Bone marrow (tissue), 2 donors: ENCODE measurements at places on chromosomes 11 and 22.

GRCh38 chr11:7982582-7983119 lies 4.5 kb upstream of the EIF3F start:
- DNase-seq = no peak

DNA sequence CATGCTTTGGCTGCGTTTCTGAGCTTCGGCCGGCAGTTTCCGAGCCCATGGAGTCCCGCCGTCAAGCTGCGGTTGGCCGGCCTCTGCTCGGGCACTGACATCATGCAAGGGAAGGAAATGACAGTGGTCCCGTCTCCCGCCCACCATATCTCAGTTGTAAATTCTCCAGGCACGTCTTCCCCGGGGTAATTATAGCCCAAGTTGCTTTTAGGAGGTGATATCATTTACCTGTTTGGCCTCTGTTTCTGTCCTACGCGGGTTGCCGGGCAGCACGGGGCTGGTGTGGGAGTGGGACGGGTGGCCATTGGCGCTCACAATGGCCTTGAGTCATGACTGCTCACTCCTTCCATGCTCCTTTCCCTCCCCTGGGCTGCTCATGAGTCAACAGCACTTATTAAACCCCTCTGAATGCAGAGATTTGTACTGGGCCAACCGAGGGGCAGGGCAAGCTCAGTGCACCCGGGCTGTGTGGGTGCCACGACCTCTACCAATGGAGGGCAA lies 4.2 kb upstream of the ANO1 start:
- no peak for DNase-seq

DNA sequence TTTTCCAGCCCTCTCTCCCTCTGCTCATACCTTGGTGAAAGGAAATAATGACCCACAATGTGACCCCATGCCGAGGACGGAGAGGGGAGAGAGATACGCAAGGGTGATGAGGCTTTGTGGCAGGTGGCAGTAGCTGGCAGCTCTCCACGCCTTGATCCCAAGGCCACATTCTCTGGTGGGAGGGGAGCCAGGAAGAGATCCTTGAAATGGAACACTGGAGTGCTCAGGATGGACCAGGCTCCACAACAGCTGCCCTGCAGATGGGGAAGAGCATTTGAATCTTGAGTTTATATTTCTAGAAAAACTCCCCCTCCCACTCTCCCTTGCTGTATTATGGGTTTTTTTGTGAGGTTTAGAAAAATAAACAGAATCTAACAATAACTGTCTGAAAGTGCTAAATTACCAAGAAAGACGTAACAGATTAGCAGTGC lies 61.6 kb upstream of the CDON start:
- no peak for DNase-seq

GRCh38 chr11:103537904-103538502 lies 428.8 kb downstream of the DYNC2H1 start:
- no peak for DNase-seq

DNA sequence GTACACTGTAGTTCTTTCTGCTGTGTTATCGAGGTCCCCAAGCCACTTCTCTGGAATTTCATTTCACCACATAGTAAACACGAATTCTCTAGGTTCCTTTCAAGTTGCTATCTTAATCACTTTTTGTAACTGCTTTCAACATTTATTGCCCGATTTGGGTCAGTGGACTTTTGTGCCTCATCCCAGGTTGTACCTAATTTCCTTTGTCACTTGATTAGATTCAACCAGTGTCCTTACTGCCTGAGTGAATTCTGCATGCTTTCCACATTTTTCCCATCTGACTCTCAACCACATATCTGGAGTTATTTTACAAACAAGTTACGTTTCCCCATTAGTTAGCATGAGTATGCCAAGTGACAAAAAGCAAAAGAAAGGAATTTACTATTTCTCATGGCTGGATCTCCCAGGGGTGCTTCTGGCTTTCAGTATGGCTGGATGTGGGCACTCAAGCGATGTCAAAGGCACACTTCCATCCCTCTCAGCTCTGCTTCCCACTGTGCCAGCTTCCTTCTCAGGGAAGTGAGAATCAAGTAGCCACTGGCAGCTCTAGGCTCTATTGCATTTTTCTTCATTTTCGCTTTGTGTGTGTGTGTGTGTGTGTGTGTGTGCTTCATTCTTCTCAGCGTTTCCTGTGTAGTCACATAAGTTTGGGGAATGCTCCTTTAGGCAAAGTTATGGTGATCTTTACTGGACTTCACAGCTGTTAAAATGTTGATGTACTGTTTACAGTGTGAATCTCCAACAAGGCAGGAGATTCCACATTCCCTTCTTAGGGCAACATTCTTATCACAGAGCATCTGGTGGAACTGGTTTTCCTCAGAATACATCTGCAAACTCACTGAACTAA lies 128.9 kb downstream of the DBX1 start:
- DNase-seq = no peak

DNA sequence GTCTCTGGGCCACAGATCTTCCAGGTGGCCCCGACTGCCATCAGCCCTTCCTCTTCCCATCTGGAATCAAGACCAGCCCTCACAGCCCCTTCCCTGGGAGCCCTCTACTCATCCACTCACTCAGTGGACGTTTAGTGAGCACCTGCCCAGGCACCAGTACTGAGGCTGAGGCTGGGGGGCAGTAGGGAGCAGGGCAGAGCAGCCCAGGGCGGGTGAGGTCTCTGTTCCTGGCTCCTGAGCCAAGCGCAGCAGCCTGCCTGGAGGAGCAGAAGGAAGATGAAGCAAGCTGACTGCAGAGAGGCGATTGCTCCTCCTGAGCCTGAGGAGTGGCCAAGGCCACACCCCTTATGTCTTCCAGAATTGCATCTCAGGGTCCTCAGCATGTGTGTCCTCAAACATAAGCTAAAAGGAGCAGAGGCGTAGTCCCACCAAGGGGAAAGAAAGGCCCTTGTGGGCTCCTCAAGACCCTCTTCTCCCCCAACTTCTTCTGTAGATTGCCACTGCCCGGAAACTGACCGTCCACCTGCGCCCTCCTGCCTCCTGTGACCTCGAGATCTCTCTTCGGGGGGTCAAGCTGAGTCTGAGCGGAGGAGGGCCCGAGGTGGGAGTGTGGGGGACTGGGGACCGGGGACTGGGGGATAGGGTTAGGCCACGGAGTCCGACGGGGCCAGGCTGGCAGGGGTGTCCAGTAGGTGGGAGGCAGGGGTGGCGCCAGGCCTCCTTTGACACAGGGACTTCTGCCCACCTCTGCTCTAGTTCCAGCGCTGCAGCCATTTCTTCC lies 5.8 kb downstream of the MAPK8IP2 start:
- DNase-seq = no peak

DNA sequence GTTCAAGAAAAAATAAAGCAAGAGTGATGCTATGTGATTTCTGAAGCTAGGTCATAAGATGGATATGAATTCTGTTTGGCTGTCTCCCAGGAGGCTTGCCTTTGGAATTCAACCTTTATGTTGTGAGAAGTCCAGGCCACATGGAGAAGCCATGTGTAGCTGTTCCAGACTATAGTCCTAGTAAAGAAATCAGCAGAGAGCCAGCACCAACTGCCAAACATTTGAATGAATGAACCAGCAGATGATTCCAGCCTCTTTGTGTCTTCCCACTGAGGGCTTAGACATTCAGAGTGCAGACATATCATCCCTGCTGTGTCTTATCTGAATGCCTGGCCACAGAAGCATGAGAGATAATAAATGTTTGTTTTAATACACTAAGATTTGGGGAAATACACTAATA lies 1150.6 kb downstream of the DLG2 start:
- no peak for DNase-seq

DNA sequence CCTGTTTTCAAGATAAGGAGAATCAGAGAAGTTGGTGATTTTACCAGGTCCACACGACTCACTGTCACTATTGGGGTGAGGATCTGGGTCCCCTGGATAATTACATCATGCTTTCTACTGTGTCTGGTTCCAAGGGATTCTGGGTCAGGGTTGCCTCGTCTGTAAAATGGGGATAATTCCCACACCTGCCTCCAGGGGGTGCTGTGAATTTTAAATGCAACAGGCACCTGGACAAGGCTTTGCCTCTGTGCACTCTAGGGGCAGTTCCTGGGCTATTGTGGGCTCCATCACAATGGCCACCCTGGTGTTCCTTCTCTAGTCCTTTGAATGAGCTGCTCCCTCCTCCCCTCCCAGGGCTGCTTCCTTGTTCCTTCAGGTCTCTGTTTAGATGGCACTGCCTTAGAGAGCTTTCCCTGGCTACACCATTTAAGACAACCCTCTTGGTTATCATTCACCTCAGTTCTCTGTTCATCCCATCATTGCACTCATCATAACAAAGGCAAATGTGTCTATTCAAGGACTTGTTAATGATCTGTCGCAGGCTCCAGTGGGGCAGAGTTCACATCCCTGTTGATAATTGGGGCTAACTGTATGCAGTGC lies 178.6 kb downstream of the MIAT start:
- DNase-seq = peak; percentile 1

- no peak for DNase-seq
Measured at GRCh38 chr11:89660234-89660633, 49.9 kb upstream of the TRIM77 start.

GRCh38 chr11:102341844-102342318 lies 5.1 kb upstream of the BIRC2 start:
- DNase-seq = no peak

- DNase-seq = no peak
Measured at GRCh38 chr11:44159848-44160721, 64.6 kb downstream of the EXT2 start.

- no peak for DNase-seq
Measured at GRCh38 chr11:78840623-78841022, 266.0 kb upstream of the NARS2 start.

DNA sequence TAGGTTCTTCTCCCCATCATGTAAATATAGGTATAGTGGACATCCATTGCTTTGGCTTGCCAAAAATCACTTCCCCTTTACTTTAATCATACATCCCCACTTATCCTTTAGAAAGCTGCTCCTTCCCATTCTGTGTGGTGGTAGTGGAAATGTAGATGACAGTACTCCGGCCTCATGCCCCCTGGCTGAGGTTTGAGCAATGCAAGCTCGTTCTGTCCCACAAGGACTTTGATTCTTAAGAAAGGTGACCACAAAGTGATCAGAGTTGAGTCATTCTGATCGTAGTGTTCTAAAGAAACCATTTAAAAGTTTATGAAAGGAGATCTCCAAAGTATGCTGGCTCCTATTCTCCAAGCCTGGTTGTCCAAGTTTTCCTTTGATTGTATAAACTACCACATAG lies 10.9 kb downstream of the TUG1 start:
- DNase-seq = no peak

DNA sequence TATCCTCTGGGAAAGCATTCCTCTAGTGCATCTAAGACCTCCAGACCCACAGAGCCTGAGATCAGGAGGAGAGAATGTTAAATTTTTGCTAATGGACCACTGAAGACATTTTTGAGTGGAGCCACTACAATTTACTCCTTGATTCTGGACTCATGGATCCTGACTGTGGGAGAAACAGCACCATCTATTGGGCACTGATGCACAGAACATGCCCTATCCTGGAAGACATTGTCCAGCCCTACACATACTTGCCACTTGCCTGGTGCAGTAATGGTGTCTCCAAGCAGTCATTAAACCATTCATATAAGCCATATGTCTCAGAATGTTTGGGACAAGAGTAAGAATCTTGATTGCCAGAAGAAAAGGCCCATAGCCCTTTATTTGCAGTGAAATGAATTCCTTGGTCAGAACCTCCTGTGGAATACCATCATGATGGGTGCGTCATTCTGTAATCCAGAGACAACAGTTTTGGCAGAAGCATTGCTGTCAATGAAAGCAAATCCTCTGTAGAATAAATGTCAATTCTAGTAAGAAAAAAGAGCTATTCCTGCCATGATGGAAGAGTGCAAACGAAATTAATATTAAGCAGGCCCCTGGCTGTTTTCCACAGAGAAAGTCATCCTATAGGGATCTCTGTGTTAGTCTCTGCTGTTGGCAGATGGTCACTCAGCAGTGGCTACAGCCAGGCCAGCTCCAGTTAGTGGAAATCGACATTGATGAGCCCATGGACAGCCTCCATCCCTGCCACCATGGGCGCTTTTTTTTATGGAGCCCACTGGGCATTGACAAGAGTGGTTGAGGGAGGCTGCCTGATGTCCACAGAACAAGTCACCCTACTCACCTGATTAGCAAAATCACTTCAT lies 43.5 kb downstream of the GGTLC2 start:
- no peak for DNase-seq

DNA sequence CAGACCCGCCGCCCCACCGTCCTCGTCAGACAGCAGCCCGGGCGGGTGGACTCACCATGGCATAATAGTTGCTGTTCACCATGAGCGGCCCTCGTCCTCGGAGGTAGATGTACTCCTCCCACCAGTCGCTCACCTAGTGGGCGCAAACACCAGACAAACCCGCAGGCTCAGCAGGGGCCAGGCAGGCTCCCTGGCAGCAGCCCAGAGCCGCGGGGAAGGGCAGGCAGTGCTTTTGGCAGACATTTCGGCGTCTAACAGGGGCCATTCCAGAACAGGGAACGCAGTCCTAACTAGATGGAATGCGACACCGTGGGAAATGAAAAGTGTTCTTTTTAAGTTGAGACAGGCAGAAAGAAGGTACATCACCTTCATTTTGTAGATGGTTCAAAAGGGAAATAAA lies 44.9 kb downstream of the CPT1A start:
- no peak for DNase-seq
